ENCODE measurements at places on chromosomes 11 and 22.
A peak's percentile ranks its signal among the peaks of the same experiment; 100 is the strongest.

DNA sequence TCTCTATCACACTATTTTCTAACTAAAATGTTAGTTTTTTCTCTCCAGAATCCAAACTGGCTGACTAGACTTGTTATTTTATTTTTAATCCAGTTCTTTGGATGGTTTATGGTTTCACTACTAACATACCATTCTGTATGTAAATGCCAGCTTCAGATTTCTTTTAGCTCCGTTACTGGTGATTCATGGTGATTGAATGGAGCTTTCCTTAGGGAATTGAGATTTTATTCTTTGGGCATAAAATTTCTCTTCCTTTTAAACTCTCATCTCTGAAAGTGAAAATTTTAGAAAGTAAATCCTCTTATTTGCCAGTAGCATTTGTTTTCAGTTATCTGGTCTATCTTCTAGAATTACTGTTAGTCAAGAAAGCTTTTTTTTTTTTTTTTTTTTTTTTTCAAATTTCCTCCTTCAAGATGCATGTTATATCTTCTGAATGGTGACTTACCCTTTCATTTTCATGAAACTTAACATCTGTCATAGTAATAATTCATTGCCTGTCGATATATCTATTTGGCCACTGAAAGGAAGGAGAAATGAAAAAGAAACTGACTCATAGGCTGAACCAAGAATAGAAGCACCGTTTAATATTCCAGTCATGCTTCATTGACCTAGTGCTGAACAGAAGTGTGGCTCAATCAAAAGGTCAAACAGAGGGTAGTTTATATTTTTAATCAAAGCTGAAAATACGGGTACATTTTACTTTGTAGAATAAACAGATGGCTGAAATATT, 6.4 kb downstream of the ENDOD1 start:
- no peak for DNase-seq

- no peak for DNase-seq
These were observed 192.8 kb downstream of the GRIK4 start for GRCh38 chr11:120704256-120704750.

GRCh38 chr22:25210793-25211192, 8.6 kb upstream of the CRYBB2 start:
- DNase-seq, result no peak

GRCh38 chr11:31106968-31107576, 262.5 kb downstream of the DCDC1 start:
- DNase-seq, result no peak

DNA sequence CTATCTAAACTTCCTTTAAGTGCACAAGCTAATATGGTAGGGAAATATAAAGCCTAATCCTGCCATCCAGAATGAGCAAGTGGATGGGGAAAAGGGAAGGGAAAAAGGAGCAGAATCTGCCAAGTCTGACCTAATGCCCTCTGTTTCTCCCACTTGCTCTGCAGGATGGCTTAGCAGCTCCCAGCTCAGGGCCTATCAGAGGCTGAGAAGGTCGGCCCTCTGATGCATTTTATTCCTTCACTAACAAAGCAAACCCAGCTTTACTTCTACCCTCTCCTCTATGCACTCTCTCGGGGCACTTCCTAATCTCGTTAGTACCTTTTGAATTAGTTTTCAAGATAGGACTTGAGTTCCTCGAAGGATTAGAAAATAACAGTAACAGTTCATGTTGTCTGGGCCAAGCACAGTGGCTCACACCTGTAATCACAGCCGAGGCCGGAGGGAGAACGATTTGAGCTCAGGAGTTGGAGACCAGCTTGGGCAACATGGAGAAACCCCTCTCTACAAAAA, 9.9 kb upstream of the OR51V1 start:
- DNase-seq, result no peak

DNA sequence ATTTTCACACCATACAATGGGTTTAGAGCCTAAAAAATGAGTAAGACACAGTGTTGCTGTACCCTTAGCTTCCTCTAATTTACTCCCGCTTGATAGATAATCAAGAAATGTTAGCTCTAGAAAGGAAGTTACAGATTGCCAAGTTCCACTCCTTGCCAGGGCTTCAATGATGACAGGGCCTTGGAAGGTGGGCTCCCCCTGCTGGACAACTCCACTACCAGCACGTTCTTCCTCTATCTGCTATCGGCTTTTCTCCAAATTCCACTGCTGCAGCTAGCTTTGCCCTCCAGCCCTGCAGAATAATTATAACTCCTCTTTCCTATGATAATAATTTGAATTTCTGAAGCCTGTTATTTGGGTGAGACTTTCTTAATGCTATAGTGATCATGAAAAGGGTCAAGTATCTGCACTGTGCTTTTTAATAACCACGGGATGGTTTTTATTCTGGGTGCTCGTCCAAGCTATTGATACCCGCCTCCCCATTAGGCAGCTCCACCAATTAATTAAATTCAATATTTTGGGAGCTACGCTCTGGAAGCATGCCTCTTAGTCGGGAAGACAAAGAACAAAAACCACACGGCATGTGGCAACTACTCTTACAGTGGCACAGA, 9.0 kb downstream of the SYN3 start:
- DNase-seq, result peak; percentile 11

Data from AG04450 (cell line).